MV-4-11 (cell line): ENCODE measurements at places on chromosomes 3 and 15.

DNA sequence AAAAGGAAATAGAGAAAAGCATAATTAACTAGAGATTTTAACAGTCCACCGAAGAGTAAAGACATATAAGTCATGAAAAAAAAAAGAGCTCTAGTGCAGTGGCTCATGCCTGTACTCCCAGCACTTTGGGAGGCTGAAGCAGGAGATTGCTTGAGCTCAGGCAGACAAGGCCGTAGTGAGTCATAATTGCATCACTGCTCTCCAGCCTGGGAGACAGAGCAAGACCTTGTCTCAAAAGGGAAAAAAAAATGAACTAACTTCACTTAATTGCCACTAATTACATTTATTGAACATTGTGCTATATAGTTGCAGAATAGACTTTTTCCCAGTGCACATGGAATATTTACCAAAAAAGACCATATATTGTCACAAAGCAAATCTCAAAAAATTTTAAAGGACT lies 221.8 kb downstream of the CBLB start:
- DNase-seq = peak; percentile 89

DNA sequence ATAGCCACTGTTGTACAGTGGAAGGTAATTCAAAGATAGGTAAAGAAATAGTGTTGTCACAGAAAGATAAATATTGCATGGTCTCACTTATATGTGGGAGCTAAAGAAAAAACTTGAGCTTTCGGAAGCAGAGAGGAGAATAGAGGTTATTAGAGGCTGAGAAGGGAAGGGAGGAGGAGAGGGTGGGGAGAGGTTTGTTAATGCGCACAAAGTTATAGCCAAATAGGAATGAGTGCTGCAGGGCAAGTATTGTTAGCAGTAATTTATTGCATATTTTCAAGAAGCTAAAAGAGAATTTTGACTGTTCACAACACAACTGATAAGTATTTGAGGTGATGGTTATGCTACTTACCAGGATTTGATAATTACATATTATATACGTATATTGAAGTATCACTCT lies 154.2 kb downstream of the GABRG3 start:
- DNase-seq = no peak

- DNase-seq = peak; percentile 93
Observed at GRCh38 chr15:72237029-72237852, 6.3 kb upstream of the PKM start.

GRCh38 chr15:48798319-48798718 lies 12.6 kb downstream of the CEP152 start:
- DNase-seq = no peak
